ENCODE measurements at places on chromosomes 1 and 21.
A peak's percentile ranks its signal among the peaks of the same experiment; 100 is the strongest.

GRCh38 chr1:16026723-16027484, 5.1 kb downstream of the CLCNKA start:
- DNase-seq: peak; percentile 27

DNA sequence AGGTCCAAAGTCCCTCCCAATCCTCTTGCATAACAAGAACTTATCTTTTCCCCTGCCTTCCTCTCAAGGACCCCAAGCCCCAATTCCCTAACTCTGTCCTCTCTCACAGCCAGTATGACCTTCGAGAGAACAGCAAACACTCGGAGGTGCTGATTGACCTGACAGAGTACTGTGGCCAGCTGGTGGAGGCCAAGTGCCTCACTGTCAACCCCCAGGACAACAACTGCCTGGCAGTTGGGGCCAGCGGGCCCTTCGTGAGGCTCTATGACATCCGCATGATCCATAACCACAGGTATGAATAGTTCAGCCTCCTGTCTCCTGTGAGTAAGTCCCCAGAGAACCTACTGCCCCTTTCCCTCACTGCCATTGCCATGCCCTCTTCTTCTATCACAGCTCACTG, 29.9 kb upstream of the TMEM222 start:
- no peak for DNase-seq

DNA sequence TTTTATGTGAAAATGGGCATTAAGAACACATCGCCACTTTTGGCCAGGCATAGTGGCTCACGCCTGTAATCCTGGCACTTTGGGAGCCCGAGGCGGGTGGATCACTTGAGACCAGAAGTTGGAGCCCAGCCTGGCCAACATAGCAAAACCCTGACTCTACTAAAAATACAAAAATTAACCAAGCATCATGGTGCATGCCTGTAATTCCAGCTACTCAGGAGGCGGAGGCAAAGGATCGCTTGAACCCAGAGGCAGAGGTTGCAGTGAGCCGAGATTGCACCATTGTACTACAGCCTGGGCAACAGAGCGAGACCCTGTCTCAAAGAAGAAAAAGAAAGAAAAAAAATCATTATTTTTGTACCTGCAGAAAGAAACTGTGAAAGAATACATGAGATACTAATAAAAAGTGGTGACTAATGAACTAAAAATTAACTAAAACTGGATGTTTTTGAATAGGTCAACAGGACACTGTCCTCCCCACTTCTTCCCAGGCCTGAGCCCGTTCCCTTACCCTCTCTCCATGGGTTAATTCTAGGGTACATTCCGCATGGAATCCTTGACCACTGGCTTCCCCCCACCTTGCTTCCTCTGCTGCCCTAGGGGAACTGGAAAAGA, 8.3 kb upstream of the TINAGL1 start:
- no peak for DNase-seq

DNA sequence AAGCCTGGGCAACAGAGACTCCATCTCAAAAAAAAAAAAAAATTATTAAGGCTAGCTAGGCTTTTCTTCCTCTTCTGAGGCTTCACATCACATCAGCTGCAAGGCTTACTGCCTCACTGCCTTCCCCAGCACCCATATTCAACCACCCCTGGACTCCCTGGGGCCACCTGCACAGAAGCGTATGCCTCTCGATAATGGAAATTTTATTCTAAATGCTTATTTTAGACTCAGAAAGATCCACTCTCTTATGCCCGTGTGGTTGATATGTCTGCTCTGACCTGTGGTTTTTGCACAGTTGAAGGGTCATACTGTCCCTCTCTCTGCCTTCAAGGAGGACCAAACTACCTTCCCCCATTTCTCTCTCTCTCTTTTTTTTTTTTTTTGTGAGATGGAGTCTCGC, 1.5 kb upstream of the FCRLA start:
- DNase-seq: no peak

DNA sequence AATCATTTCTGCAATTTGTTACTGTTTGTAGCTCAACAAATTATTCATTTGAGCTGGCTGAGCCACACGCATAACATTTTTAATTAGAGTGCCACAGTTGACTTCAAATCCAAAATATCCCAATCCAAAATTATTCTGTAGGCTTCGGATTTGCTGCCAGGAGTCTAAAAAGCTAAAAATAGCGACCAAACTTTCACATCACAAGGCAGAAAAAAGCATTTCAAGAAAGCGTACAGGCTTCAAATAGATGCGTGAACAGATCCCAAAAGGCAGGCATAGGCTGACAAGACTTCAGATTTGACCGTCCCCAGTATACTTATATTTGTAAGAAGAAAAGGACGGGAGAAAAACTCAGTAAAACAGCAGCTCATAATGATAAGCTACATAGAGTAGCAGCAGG, 24.3 kb upstream of the TIAM1 start:
- no peak for DNase-seq

- DNase-seq: no peak
Measured at GRCh38 chr1:200221614-200222282, 188.1 kb downstream of the ZNF281 start.

GRCh38 chr1:87151500-87152421, 176.9 kb upstream of the LMO4 start:
- DNase-seq: peak; percentile 3

DNA sequence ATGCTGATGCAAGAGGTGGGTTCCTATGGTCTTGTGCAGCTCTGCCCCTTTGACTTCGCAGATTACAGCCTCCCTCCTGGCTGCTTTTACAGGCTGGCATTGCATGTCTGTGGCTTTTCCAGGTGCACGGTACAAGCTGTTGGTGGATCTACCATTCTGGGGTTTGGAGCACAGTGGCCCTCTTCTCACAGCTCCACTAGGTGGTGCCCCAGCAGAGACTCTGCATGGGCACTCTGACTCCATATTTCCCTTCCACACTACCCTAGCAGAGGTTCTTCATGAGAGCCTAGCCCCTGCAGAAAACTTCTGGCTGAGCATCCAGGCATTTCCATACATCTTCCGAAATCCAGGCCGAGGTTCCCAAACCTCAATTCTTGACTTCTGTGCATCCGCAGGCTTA, 989.0 kb downstream of the PLA2G4A start:
- no peak for DNase-seq
